ENCODE measurements at places on chromosomes 16 and 17.

DNA sequence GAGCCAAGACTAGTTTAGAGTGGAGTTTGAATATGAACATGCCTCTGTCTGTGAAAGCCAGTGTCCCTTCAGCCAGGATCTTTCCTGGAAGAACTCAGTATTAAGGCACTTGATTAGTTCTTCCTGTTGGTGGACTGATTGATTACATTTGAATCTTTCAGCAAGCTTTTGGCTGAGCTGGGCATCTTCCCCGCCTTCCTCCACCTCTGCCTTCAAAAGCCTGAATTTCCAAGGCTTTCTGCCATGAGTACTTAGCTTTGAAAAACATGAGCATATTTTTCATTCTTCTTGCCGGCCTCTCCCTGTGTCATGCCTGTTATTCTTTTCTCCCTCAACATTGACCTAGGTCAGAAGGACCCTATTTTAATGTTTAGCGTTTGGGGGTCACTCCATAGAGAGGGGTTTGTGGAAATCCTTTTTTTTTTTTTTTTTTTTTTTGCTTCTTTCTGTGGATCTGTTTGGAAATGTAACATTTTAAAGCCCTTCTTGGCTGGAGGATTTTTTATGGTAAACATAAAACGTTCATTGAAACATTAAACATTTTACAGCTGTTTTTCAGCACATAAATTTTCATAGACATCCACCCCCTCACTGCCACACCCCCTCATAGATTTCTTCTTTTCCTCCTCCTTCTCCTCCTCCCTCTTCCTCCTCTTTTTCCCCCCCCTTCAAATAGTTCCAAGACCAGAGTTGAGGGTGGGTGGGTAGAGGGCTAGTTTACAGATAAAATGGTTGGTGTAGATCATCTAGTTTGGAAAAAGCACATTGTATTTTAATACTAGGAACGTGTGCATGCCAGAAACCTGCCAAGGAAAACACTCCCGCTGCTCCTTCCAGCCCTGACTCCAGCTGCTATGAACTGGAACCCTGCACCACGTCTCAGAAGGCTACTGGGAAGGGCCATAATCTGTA lies 645.9 kb downstream of the WWOX start:
- no peak for DNase-seq

GRCh38 chr17:64920026-64920418 lies 744 bp upstream of the LRRC37A3 start:
- peak; percentile 14 for DNase-seq

GRCh38 chr16:80909720-80910119 lies 97.0 kb downstream of the CMC2 start:
- no peak for DNase-seq

DNA sequence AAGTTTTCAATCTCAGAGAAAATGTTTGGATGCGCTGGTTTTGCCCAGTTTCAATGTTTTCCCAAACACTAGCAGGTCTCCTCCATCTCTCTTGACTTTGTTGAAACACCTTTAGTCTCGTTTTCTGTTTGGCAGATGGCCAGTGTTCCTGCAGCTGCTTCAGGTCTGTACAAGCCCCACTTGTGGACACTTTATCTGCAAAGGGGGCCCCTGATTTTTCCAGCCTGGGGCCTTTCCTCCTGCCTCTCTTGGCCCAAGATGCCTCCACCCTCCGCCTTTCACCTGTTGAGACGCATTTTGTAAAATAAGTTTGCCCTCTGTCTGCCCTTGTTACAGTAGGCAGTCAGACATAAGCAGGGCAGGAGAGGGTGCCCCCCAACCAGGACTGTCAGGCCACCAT lies 21.8 kb upstream of the PRM1 start:
- DNase-seq, result no peak

GRCh38 chr17:376936-377863 lies 24.6 kb upstream of the RPH3AL start:
- no peak for DNase-seq

- DNase-seq, result no peak
Measured at GRCh38 chr16:11472851-11473250, 113.9 kb downstream of the LITAF start.

- no peak for DNase-seq
Measured at GRCh38 chr17:42442196-42442565, 16.5 kb upstream of the ATP6V0A1 start.

DNA sequence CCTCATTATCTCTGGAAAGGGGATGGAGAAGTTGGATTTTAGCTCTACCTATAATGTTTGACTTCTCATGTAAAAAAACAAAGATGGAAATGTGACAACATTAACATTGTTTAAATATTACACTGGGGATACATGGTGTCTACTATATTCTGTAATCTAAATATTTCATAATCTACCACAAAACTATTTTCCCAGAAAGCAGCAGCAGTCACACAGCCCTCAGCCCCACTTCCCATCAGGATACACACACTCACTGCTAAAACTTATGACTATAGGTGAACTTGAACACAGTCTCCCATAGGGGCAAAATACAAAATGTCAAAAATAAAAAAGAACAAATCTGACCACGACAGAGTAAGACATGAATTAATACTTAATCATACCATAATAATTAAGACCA lies 95.7 kb downstream of the KANSL1 start:
- no peak for DNase-seq

DNA sequence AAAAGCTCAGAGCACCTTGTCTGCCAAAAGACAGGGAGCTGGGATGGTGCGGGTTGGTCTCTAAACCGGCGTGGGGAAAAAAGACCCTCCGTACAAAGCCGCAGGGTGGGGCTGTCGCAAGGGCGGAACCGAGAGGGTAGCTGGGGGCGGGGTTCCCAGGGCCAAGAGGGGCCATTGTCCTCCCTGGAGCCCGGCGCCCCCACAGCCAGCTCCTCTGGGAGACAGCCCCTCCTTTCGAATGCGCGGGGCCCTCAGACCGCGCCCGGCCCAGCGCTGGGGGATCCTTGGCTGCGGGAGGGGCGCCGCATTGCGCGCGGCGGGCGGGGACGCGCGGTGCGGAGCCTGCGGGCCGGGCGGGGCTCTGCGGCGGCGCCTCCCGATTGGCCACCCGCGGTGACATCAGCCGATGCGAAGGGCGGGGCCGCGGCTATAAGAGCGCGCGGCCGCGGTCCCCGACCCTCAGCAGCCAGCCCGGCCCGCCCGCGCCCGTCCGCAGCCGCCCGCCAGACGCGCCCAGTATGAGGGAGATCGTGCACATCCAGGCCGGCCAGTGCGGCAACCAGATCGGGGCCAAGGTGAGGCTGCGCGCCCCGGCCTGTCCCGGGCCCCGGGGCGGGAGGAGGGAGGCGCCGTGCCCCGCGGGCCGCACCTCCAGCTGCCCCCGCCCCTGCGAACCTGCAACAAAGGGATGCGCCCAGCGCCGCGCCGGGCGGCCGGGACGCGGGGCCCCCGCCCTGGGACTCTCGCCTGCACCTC lies at the start of gene TUBB3:
Gene TUBB3, plus strand, starts transcription at position 459 of the 756 bp plus-strand sequence. Its CDS starts 60 bp downstream, at position 519.
- DNase-seq, result peak; percentile 75

- no peak for DNase-seq
Measured at GRCh38 chr17:68441070-68441770, 16.1 kb downstream of the WIPI1 start.

DNA sequence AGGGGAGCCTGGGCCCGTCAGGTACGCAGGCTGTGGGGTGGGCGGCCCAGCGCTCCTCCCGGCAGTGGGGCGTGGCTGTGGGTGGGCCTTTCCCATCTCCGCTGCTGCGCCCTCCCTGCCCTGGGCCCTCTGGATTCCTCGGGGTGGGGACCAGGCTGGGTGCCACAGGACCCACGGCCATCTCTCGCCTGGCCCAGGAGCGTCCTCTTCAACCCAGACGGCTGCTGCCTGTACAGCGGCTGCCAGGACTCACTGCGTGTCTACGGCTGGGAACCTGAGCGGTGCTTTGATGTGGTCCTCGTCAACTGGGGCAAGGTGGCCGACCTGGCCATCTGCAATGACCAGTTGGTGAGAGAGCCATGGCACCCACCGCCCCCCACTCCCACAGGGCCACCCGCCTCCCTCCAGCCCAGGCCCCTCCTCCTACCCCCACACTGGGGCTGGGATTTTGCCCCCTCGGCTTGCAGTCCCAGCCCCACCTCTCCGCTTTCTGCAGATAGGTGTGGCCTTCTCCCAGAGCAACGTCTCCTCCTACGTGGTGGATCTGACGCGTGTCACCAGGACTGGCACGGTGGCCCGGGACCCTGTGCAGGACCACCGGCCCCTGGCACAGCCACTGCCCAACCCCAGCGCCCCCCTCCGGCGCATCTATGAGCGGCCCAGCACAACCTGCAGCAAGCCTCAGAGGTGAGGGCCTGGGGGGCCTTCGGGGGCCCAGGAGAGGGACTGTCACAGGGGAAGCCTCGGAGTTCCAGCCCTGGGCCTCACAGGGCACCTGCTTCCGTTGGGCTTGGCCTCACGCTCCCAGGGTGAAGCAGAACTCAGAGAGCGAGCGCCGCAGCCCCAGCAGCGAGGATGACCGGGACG lies 17.2 kb downstream of the KATNB1 start:
- no peak for DNase-seq

- DNase-seq, result peak; percentile 33
Measured at GRCh38 chr17:42132941-42133340, 10.3 kb downstream of the HSPB9 start.

DNA sequence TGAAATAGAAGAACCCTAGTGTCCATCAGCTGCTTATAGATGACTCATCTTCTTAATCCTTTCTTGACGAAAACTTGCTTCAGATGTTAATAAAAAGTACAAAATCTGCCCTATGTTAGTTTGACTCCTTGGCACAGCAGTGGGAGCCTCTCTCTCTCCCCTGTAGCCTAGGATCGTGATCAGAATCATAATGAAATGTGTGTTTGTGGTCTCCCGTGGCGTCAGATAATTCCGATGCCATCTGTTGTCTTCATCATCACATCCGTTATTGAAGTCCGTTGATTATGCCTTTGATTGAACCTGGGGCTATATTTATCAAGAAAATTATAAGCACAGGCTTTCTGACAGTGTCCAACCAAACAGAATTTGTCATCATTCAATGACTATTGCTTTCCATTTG lies 102.5 kb downstream of the BMERB1 start:
- DNase-seq, result no peak

GRCh38 chr17:60423865-60424264 lies 1.6 kb downstream of the CHCT1 start:
- no peak for DNase-seq

- no peak for DNase-seq
Measured at GRCh38 chr16:85954927-85955519, 56.1 kb downstream of the IRF8 start.

DNA sequence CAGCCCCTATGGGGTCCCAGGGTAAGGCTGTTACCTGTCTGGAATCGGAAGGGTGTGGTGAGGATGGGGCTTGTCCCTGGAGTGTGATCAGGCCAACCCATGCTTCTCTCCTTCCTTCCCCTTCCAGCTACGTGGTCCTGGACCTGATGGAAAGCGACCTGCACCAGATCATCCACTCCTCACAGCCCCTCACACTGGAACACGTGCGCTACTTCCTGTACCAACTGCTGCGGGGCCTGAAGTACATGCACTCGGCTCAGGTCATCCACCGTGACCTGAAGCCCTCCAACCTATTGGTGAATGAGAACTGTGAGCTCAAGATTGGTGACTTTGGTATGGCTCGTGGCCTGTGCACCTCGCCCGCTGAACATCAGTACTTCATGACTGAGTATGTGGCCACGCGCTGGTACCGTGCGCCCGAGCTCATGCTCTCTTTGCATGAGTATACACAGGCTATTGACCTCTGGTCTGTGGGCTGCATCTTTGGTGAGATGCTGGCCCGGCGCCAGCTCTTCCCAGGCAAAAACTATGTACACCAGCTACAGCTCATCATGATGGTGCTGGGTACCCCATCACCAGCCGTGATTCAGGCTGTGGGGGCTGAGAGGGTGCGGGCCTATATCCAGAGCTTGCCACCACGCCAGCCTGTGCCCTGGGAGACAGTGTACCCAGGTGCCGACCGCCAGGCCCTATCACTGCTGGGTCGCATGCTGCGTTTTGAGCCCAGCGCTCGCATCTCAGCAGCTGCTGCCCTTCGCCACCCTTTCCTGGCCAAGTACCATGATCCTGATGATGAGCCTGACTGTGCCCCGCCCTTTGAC lies 2.4 kb downstream of the MAPK7 start:
- DNase-seq, result no peak

GRCh38 chr17:80646328-80646727 lies 101.7 kb downstream of the RPTOR start:
- no peak for DNase-seq

DNA sequence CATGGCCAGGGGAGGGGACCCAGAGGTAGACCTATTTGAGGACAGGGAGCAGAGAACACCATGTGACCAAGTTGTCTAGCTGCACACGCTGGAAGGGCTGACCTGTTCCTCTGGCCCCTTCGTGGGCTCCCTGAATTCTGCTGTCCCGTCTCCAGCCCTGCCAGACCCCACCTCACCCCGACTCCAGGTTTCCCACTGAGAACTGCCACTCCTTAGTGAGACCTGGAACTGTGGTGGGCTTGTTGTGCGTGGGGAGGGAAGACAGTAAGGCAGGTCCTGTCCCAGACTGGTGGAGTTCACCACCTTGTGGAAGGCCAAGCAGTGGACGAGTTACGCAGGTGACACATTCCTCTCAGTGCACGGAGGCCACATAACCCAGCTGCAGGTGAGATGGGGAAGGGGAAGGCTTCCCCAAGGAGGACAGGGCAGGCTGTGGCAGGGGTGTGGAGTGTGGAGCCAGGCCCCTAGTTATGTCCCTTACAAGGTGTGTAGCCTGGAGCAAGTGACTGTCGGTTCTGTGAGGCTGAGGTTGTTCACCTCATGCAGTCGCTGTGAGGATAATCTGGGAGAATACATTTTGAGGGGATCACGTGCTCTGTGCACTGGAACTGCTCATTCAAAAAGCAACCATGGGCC lies 54.7 kb downstream of the USP22 start:
- no peak for DNase-seq

DNA sequence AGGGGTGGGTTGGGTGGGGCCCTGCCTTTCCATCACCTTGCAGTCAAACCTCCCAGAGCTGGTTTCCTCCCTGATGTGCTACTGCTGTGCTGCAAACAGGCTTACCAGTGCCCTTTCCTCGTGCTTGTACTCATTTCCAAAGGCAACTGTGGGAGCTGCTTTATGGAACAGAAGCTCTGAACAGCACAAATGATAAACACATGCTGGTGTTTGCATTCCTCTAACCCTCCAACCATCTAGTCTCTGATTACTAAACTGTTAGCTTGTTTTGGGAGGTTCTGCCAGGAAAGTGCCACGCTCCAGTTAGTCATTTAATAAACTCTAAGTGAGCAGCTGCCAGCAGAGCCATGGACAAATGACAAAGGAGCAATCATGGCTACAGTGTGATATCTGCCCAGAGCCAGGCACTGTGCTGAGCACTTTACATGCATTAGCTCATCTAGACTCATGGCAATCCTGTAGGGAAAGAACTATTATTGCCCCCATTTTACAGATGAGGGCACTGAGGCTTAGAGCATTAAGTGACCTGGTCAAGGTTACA lies 110.4 kb downstream of the VAT1L start:
- DNase-seq, result no peak

DNA sequence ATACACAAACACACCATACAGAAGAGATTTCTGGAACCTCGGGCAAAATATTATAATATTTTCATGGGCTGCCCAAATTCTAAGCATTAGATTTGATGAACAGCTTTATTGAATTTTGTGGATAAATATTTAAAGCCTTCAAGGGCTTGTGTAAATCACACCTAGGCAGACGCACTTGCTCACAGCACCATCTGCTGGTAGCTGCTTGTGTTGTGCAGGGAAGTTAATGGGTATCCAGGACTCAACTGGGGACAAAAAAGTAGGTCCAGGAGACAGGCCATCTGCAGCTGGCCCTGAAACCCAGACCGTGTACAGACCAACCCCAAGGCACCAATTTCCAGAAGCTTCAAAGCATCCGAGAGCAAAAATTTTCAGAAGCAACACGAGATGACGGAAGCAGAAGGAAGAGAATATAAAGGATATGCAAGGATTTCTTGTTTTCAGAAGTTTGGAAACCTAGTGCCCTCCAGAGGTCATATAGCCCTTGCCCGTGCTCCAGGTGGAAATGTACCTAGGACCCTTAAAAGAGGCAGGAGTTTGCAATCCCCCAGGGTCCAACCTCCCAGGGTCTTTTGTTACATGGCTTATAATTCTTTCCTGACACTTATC lies 140.0 kb downstream of the CHD9NB start:
- peak; percentile 5 for DNase-seq
